Stimulated activated naive CD8-positive, alpha-beta T cell treated with anti-CD3 and anti-CD28 coated beads, Interleukin-15, amount 100 ng/mL, for 72 hours (primary cell): ENCODE measurements at places on chromosomes 2 and 18.

GRCh38 chr2:205284334-205284733 lies 398.0 kb upstream of the NRP2 start:
- no peak for DNase-seq

DNA sequence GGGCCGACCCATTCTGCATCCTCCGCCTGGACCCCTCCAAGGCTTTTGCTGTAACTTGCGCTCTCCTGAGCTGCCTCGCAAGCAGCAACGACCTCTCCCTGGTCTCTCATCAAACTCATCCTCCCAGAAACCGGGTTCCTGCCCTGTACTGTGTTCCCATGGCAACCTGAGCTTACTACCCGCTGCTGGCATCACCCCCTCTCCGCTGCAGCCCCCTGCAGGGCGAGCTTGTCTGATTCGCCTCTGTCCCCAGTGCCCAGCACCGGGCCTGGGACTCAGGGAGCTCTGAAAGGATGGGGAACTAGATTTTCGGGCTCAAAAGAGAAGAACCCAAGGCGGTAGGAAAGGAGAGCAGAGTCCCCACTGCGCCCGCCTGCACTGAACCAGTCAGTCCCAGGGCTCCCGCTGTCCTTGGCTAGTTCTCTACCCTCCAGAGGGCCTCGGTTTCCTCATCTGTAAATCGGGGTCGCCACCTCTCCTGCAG lies 463 bp downstream of the HS1BP3 start:
- DNase-seq, result no peak

DNA sequence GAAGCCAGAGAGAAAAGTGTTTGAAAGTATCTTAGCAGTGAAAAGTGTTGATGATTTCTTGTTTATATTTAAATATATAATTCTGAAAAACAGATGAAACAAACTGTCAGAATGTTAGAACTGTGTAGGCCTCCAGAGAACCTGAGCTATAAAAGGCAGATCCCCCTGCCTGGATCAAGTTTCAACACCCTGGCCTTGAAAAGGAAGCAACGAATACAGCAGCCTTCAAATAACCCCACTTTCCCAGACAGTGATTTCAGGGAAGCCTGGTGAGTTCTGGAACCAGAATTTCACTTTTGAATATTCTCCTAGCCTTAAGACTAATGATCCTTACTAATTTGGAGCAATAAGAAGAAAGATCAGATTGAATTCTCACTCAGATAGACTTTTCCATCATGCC lies 13.3 kb upstream of the TRIM43 start:
- DNase-seq, result no peak

DNA sequence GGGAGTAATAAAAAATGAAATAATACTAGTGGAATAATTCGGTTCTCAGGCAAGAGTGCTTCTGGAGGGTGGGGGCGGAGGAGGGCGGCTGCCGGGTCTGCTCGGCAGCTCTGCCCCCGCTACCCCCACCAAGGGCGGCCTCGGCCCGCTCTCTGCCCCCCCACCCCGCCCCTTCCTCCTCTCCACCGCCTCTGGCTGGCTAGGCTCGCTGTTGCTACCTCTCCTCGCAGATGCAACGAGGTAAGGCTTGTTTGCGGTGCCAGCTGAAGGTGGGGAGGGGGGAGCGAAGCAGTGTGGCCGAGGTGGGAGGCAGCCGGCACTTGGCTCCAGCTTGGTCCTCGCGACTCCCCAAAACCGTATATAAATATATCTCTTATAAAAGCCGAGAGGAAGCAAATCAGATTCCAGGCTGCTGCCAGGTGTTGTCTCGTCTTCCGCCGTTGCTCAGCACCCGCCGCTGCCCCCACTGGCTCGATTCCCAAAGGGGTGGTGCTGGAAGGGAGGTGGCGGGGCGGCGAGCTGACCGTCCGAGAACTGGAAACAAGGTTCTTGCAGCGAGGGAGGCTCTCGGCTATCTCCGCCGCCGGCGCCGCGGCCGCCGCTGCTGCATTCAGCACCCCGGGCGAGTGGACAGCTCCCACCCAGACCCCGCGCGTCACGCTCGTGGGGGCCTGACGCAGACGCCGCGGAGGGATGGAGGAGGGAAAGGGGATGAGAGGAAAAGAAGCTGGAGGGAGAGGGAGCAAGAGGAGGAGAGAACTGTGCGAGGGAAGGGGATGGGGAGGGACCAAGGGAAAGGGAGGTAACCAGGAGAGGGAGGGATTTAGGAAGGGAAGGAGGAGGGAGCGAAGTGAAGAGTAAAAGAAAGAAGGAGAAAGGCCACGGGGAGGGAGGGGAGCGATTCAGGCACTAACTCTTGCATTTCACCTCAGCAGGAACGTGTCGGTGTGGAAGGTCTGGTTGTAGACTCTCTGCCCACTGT lies at the start of gene MARCHF4:
MARCHF4 (minus strand) TSS at position 763 of the 982 bp plus-strand sequence. CDS start 2,223 bp downstream, outside the sequence.
- DNase-seq, result peak; percentile 58

- no peak for DNase-seq
Measured at GRCh38 chr2:166090346-166090745, 37.5 kb downstream of the SCN1A start.

DNA sequence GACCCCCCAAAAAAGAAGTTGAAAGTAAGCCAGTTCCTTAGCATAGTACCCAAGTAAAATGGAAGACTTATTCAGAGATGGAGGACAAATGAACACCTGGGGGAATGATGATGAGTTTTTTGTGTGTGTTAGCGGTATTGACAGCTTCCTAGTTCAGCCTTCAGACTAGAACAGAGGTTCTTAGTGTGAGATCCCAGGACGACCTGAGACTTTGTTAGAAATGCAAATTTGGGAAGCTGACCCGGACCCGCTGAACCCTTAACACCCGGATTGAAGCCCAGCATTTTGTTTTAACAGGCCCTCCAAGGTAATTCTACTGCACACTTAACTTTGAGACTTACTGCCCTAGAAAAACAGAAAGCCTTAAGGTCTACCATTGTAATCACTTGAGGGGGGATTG lies 20.3 kb downstream of the SPOPL start:
- DNase-seq, result no peak

GRCh38 chr2:236748801-236749200 lies 179.2 kb downstream of the ACKR3 start:
- DNase-seq, result no peak

GRCh38 chr2:27042159-27042661 lies 9.3 kb upstream of the AGBL5 start:
- no peak for DNase-seq

GRCh38 chr18:3048121-3048520 lies 35.2 kb upstream of the LPIN2 start:
- no peak for DNase-seq

- no peak for DNase-seq
Measured at GRCh38 chr2:184599872-184600222, 1.5 kb downstream of the ZNF804A start.

DNA sequence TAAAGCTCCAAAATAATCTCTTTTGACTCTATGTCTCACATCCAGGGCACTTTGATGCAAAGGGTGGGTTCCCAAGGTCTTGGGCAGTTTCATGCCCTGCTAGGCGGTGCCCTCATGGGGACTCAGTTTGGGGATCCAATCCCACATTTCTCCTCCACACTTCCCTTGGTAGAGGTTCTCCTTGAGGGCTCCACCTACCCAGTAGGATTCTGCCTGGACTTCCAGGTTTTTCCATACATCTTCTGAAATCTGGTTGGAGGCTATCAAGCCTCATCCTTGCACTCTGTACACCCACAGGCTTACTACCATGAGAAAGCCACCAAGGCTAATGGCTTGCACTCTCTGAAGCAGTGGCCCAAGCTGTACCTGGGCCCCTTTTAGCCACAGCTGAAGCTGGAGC lies 49.8 kb upstream of the ERMN start:
- DNase-seq, result no peak

DNA sequence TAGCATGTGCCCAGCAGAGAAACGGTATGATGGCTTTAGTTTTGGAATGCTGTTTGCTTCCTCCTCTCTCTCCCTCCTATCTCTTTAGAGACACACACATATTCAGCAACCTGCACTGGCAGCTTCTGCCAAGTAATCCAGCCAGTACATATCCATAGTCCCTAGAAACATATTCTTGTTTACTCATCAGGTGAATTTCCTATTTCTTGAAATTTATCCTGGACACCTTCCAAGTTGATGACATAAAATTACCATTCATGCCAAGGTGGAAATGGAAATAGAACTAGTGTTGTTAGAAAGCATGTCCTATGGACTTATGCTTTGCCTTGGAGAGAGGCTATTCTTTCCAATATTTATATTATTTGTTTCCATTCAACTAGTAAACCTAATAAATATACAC lies 50.9 kb upstream of the RGPD4 start:
- no peak for DNase-seq

DNA sequence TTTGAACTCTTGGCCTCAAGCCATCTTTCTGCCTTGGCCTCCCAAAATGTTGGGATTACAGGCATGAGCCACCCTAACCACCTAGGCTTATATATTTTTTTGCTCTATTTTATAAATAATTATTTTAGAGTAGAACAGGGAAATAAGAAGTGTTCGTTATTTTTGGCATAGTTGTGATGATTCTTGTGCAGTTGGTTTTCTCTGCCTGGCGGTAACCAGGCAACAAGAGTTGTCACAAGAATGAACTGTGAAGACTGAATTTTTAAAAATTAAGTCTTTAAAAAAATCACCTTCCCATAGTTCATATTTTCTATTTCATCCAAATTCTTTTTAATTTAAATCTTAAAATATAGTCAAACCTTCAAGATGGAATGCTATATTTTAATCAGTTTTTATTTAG lies 310.2 kb downstream of the ARL6IP6 start:
- DNase-seq, result no peak

GRCh38 chr2:84071050-84071449 lies 388.0 kb downstream of the SUCLG1 start:
- no peak for DNase-seq

DNA sequence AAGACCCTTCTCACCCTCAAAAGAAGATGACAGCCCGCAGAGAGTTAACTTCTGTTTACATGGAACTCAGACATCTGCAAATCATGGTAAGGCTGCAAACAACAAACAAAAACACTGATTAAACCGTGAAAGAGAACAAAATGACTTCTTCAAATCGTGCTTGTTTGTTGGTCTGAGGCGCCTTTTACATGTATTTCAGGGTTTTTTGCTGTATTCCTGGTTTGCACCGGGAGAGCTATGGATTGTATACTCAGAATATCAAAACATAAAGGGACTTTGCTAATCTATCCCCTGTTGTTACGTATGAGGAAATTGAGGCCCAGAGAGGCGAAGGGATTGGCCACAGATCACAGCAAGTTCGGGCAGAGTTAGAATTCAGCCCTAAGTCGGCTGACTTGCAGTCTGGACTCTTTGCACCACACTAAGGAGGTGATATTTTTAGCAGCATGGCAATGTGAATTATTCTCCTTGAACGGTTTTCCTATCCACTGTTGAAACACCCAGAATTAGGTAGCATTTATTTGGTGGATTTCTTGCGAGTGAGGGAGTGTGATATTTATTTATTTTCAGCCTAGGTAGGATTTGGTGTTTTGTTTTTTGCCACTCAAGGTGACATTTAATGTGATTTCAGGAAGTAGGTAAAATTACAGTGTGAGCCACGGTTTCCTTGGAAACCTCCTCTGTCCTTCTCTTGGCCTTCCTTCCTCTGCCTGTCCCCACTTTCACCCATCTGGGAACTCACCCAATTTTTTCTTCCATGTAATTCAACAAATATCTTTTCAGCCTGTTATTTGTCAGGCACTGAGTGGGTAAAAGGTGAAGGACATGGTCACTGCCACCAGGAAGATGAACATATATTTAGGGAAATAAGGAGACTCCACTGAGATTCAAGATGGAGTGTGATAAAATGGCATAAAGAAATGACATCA lies 980 bp upstream of the PDE6D start:
- peak; percentile 23 for DNase-seq

DNA sequence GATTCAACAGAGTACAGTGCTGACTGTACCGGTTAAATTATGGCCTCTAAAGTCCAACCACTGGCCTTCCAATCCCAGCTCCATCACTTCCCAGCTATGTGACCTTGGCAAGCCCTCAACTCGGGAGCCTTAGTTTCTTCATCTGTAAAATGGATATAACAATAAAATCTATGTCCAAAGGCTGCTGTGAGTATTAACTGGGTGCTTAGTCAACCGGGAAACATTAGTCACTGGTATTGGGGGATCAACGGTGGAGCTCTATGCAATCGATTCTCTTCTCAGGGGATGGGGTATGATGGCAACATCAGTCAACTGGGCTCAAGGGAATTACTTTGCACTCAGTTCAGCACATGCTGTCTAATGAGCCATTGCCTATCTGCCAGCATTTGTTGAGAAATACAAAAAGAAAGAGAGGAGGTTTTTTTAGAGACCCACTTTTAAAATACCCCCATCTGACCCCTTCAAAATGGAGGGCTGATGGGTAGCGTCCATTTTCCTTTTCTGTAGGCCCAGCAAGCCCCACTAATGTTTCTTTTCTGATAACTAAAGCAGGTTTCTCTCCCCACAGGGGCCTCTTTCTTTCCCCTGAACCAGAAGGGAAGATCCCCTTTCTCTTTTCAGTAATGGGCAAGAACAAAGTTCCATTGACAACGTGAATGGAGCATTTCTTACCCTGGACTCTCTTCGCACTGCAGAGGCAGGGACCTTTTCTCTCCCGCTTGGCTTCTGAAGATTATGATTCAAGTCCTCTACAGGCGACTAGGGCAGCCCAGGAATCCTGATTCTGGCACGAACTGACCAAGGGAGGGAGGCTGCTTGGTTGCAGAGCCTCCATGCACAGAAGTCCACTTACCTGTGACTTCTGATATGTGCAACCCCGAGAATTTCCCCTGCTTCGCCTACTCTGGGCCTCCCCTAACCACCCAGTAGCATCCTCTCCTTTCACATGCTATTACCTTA lies 8.7 kb upstream of the AGFG1 start:
- DNase-seq, result peak; percentile 70

- no peak for DNase-seq
Measured at GRCh38 chr2:175500255-175500654, 318.7 kb upstream of the ATP5MC3 start.

- DNase-seq, result peak; percentile 58
Measured at GRCh38 chr2:64748561-64748960, 94.8 kb upstream of the SERTAD2 start.

DNA sequence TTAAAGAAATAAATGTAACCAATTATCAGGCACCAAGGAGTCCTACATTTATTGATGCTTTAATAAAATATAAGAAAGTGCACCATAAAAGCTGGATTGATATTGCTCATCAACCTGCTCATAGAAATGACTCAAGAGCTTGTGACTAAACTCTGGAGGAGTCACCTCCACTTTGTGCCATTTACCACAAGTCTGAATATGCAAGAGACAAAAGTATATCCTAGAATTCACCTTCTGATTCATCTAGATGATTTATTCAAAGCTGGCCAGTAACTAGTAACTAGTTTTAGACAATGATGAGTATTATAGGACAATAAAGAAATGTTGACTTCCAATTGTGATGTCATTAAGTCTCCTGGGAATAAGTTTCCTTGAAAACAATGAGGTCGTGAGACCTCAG lies 146.0 kb upstream of the SOX11 start:
- no peak for DNase-seq

DNA sequence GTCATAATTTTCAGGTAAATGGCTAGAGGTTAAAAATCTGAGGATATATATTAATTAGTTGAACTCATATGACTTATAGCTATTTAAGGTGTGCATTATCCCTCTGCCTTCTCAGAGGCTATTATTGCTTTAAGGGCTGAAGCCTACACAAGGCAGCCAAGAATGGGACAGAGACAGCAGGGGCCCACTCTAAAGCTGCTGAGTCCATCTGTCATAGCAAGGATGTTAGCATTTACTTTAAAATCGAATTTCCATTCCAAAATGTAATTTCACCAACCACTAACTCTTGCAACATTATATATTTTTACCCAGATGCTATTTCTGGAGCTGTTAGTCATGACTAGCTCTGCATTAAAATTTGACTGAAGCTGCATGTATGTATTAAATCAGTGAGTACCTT lies 236.3 kb upstream of the FSIP2 start:
- DNase-seq, result no peak

- no peak for DNase-seq
Measured at GRCh38 chr18:57976230-57976773, 67.7 kb upstream of the NEDD4L start.
